ENCODE measurements at places on chromosomes 6 and 20. TPM values are rescaled to one million over a fixed set of nuclear protein-coding genes. Genes with fewer than 3 reads are reported as not detected.
A peak's percentile ranks its signal among the peaks of the same experiment; 100 is the strongest.

DNA sequence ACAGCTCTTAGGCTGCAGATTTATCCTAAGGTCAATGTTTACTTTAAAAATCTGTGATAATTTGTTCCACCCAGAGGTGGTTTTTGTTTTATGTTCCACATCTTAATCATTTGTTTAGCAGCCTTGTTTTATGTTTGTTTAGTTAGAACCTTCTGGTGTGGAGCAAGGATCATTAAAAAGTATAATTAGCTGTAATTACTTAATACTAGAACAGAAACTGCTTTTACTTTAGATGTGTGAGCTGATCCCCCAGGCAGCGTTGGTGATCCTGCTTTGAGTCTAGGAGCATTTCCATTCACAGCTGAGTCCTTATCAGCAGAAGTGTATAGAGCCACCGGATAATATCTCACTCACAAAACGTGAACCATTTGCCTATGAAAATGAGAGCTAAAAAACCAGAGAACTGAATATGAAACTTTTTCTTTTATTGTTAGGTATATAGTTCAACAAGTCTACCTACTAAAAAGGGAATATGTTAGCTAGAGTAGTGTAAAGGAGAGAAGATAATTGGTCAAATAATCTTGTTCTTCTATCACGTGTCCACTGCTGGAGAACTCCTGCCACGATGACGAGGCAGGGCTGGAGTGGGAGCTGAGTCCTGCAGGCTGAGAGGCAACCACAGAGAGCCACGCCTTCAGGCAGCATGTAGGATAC lies 78.5 kb downstream of the TRMT11 start:
- no peak overlapping the region for H3K4me3 ChIP-seq
- no peaks in the 10 kb centered on the region for H3K27me3 ChIP-seq
- H3K36me3 ChIP-seq = no peaks in the 10 kb centered on the region
- peaks cover 8% of the 10 kb centered on the region for H3K4me1 ChIP-seq
- no peak for DNase-seq
- H3K27ac ChIP-seq = no peak overlapping the region

DNA sequence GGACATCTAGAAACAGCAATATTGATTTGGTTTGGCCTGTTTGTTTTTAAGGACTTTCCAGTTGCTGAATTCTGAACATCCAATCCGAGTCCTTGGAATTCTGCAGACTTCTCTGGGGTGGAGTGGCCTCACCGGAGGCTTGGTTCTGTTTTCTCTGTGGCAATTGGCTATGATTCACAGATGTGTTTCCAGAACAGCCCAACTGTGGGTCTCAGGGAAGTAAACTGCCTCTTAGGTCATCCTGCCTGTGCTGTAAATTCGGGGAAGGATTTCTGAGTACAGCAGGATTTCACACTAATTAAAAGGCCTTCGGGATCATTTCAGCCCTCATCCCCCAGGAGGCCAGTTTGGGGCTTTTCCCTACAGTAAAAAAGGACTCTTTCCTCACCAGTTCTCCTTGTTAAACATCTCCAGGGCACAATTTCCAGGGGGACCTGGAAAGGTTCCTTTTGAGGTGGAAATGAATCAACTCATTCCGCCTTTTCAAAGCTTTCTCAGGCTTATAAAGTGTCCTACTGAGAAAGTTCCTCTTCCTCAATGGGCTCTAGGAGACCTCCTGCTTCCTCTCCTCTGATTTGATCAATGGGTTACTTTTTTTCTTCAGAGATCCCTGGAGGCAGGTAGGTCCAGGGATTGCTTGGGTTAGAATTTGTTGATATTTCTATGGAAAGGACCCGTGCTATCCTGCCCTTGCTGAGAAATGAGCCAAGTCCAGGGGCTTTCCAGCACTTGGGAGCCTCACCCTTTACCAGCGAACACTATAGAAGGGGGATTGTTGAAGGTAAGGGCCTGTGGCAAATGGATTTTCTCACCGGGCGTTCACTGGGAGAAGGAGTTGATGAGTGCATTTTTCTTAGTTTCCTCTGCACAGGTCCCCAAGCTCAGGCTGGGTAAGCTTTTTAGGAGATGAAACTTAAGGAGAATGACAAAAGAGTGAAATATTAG lies 114.6 kb downstream of the CLIC5 start:
- peaks cover 12% of the 10 kb centered on the region for H3K4me1 ChIP-seq
- no peaks in the 10 kb centered on the region for H3K36me3 ChIP-seq
- DNase-seq = no peak
- H3K27ac ChIP-seq = no peak overlapping the region

DNA sequence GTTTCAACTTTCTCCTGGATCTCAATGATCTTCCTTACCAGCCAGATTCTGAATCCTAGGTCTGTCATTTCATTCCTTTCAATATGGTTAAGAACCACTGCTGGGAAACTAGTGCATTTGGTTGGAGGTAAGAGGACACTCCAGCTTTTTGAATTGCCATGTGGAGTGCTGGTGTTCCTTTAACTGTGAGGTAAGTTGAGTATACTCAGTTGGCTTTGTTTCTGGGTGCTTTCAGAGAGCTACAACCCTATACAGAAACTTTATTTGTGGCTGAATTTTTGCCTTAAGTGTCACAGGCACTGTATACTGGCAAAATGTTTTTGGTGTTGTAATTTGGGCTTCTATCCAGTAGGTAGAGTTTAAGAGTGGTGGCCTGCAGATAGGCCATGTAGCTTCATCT lies 175.8 kb downstream of the TBC1D32 start:
- H3K36me3 ChIP-seq = peaks cover 50% of the 10 kb centered on the region
- H3K27ac ChIP-seq = no peak overlapping the region
- H3K27me3 ChIP-seq = no peaks in the 10 kb centered on the region
- DNase-seq = no peak

GRCh38 chr6:15506066-15506465 lies 156.8 kb downstream of the DTNBP1 start:
- peaks cover 32% of the 10 kb centered on the region for H3K4me1 ChIP-seq
- H3K27ac ChIP-seq = no peak overlapping the region
- peaks cover 9% of the 10 kb centered on the region for H3K36me3 ChIP-seq
- H3K27me3 ChIP-seq = no peaks in the 10 kb centered on the region
- H3K4me3 ChIP-seq = no peak overlapping the region
- no peak for DNase-seq

- peaks cover 32% of the 10 kb centered on the region for H3K4me1 ChIP-seq
- peaks cover 6% of the 10 kb centered on the region for H3K36me3 ChIP-seq
- peak within 1 kb of the TSS; percentile 83 for H3K27ac ChIP-seq
- peak; percentile 99 for DNase-seq
- H3K4me3 ChIP-seq = peak within 1 kb of the TSS; percentile 98
Measured at GRCh38 chr6:111873178-111874024, at the start of gene FYN. Gene FYN (minus strand): TSS chr6:111873452. CDS start chr6:111720051, 153,401 bp downstream.

- H3K4me3 ChIP-seq = no peak overlapping the region
- H3K27ac ChIP-seq = no peak overlapping the region
- peaks cover 4% of the 10 kb centered on the region for H3K4me1 ChIP-seq
- H3K36me3 ChIP-seq = peaks cover 11% of the 10 kb centered on the region
Measured at GRCh38 chr20:8788831-8789230, 280.1 kb upstream of the PLCB4 start.

GRCh38 chr20:16209357-16209756 lies 363.9 kb downstream of the KIF16B start:
- H3K4me3 ChIP-seq = no peak overlapping the region
- H3K4me1 ChIP-seq = no peaks in the 10 kb centered on the region
- H3K27ac ChIP-seq = no peak overlapping the region
- H3K36me3 ChIP-seq = no peaks in the 10 kb centered on the region
- DNase-seq = no peak

DNA sequence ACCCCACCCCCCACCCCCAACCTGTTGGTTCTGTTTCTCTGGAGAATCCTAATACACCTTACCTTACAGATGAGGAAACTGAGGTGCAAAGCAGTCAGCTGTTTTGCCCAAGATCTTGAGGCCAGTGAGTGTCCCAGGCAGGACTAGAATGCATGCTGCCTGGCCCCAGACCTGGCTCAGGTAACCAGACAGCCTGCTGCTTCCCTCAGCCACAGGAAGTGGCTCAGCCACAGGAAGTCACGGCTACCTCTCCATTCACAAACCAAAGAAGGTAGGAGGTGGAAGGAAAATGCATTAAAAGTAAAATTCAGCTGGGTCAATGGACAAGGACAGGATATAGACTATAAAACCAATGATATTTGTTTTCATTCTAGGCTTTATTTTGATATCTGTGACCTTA lies 517.6 kb downstream of the CD83 start:
- H3K4me3 ChIP-seq = peak overlapping the region; percentile 65
- peaks cover 36% of the 10 kb centered on the region for H3K4me1 ChIP-seq
- H3K36me3 ChIP-seq = no peaks in the 10 kb centered on the region
- no peak for DNase-seq
- peaks cover 11% of the 10 kb centered on the region for H3K27me3 ChIP-seq

DNA sequence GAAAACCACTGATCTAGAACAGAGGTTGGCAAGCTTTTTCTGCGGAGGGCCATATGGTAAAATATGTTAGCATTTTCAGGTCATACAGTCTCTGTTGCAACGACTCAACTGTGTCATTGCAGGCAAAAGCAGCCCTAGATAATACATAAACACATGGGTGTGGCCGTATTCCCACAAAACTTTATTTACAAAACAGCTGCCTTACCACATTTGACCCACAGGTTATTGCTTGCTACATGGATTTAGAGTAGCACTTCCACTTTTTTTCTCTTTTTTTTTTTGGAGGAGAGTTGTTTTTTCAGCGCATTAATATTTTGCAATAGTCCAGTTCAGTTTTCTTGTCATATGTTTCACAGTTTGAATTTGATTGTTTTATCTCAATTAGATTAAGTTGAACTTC lies 2.5 kb upstream of the IGF2R start:
- H3K4me1 ChIP-seq = peaks cover 13% of the 10 kb centered on the region
- H3K36me3 ChIP-seq = peaks cover 11% of the 10 kb centered on the region
- H3K27ac ChIP-seq = no peak overlapping the region
- no peak for DNase-seq
- no peak overlapping the region for H3K4me3 ChIP-seq

GRCh38 chr6:84172574-84172973 lies 54.9 kb downstream of the CEP162 start:
- DNase-seq = no peak
- H3K27ac ChIP-seq = no peak overlapping the region
- no peak overlapping the region for H3K4me3 ChIP-seq
- H3K36me3 ChIP-seq = peaks cover 9% of the 10 kb centered on the region

DNA sequence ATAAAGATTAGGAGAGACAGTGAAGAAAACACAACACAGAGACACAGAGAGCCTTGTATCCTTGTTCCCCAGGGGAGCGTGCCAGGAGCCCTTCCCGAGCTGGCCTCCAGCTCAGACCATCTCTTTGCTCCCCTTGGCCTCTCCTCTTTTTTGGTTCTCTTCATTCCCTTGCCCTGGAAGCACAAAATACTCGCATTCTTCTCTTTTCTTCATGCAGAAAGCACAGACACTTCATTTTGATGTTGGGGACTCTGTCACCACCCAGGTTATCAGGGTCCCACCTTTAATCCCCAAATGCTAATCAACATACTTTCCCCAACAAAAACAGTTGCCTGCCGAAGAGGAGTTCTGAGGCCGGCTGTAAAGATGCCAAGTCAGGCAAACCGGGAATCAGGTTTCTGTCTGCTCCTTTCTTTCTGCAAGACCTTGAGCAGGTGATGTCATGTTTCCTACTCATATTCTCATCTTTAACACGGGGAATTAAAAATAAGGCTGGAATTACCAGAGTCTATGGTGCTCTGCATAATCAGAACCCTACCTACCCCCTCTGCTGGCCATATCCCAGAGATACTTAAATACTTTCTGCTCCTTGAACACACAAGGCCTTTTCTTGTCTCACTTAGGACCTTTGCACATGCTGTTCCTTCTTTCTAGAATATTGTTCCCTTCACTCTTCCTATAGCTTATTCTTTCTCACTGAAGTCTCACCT lies 21.7 kb downstream of the TGM6 start:
- H3K27me3 ChIP-seq = peaks cover 6% of the 10 kb centered on the region
- no peaks in the 10 kb centered on the region for H3K36me3 ChIP-seq
- no peak overlapping the region for H3K4me3 ChIP-seq

DNA sequence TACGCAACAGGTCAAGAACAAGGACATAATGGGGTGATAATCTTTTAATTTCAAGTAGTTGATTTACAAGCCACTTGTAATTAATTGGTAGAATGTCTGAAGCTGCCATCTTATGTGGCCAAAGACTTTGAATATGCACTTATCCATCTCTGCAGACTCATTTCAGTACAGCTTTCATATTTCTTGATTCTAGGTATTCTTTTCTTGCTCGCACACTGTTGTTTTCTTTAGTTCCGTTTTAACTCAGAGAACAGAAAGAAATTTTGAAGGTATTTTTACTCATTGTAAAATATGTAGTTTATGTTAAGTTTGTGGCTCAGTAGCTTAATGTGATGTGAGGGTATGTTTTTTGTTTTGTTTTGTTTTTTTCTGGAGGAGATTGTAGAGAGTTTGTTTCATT lies 73.9 kb downstream of the UBR2 start:
- H3K4me1 ChIP-seq = peaks cover 15% of the 10 kb centered on the region
- H3K27me3 ChIP-seq = no peaks in the 10 kb centered on the region
- peaks cover 32% of the 10 kb centered on the region for H3K36me3 ChIP-seq
- DNase-seq = no peak
- peak overlapping the region; percentile 65 for H3K4me3 ChIP-seq
- peak overlapping the region; percentile 81 for H3K27ac ChIP-seq

GRCh38 chr6:17116117-17116440 lies 14.2 kb downstream of the STMND1 start:
- H3K4me1 ChIP-seq = no peaks in the 10 kb centered on the region
- no peak overlapping the region for H3K4me3 ChIP-seq
- H3K36me3 ChIP-seq = no peaks in the 10 kb centered on the region
- H3K27ac ChIP-seq = no peak overlapping the region
- DNase-seq = no peak

GRCh38 chr20:25178563-25179438 lies 16.7 kb upstream of the ENTPD6 start:
- DNase-seq = no peak
- H3K27me3 ChIP-seq = peaks cover 7% of the 10 kb centered on the region
- no peak overlapping the region for H3K27ac ChIP-seq
- H3K4me1 ChIP-seq = no peaks in the 10 kb centered on the region
- peaks cover 12% of the 10 kb centered on the region for H3K36me3 ChIP-seq
- no peak overlapping the region for H3K4me3 ChIP-seq

- DNase-seq = no peak
- no peak overlapping the region for H3K27ac ChIP-seq
- H3K36me3 ChIP-seq = no peaks in the 10 kb centered on the region
Measured at GRCh38 chr6:125750692-125751333, 1.4 kb downstream of the HEY2 start.

DNA sequence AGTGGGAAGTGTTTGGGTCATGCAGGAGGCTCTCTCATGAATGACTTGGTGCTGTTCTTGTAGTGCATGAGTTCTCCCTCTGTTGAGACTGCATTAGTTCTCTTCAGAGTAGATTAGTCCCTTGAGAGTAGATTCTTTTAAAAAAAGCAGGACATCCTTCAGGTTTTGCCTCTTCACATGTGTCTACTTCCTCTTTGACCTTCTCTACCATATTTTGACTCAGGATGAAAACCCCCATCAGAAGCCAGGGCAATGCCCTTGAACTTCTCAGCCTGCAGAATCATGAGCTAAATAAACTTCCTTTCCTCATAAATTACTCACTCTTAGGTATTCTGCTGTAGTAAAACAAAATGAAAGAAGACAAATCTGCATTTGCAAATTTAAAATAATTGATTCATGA lies 170.3 kb downstream of the CD109 start:
- no peaks in the 10 kb centered on the region for H3K36me3 ChIP-seq
- H3K4me3 ChIP-seq = no peak overlapping the region
- no peak for DNase-seq
- H3K27ac ChIP-seq = no peak overlapping the region

- no peaks in the 10 kb centered on the region for H3K4me1 ChIP-seq
- H3K36me3 ChIP-seq = no peaks in the 10 kb centered on the region
- H3K27ac ChIP-seq = peak overlapping the region; percentile 37
- DNase-seq = no peak
- H3K4me3 ChIP-seq = no peak overlapping the region
Measured at GRCh38 chr20:4585104-4585753, 136.5 kb upstream of the PRND start.

The SLC22A1 gene
- total RNA-seq = 5.8 TPM

The C2 gene
- total RNA-seq = not detected

The SLC35A1 gene
- total RNA-seq = 8.8 TPM

The KCNK15 gene
- total RNA-seq = 0.50 TPM
